Panc1 (cell line): ENCODE measurements at places on chromosomes 13 and 19.

GRCh38 chr19:10870501-10870954, 825 bp upstream of the CARM1 start:
- DNase-seq: no peak

DNA sequence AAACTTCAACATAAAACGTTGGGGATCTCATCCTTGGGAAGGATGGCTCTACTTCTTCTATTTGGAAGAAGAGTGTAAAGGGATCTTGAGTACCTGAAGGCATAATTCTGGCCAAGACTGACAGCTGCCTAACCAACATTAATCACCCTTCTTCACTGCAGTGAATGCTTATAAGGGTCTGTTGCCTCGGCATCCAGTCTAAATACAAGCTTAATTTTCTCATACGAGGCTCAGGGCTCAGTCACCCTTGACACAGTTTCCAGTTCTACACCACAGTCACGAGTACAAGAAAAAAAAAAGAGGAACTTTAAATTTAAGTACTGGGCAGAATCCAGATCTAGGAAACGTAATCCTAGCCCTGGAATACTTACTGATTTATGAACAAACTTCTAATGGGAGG, 9.0 kb downstream of the FPR3 start:
- DNase-seq: no peak

GRCh38 chr13:98214707-98215106, 37.6 kb upstream of the RNF113B start:
- DNase-seq: no peak

DNA sequence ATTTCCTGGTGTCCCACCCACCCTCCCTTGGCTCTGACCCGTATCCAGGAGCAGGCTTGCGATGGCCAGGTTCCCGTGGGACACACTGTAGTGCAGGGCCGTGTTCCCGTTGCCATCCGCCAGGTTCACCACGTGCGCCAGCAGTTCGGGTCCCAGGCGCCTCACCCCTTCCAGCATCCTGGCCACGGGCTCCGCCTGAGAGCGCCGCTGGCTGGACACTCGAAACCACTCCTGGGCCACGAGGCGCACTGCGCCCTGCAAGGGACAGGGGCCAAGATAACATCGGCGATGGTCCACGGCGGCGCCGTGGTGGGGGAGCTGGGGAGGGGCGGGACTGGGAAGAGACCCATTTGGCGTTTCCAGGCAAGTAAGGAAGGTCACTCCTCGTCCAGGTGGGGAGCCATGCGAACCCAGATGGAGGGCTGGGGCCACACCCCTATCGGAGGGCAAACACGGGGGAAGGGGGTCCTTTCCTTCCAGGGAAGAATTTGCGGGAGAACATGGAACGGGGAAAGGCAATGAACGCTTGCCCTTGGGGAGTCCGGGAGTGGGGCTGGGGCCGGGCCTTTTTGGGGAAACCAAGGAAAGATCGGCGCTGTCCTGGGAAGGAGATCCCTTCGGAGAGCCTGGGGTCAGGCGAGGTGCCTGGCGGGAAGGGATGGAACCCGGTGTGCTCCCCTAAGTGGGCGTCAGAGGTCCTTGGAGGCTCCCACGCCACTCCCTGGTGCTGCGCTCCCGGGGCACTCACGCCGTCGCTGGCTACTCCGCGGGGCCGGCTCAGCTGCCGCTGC, 9.9 kb downstream of the KANK3 start:
- no peak for DNase-seq

DNA sequence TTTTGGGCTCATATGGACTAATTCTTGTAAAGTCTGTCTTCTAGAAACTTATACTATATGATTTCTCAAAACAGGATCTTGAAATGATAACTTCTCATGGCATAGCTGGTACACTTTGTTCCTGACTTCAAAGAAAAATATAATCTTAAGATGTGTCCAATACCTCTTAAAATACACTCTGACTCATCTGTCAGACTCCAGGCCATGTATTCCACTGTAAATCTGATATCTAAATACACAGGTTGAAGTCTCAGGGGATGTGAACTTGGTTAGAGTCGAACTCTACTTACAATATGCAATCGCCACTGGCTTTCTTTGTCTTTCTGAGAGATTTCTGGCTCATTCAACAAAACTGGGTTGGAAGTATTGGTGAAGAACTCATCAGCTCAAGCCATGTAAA, 99.8 kb downstream of the LACC1 start:
- no peak for DNase-seq

DNA sequence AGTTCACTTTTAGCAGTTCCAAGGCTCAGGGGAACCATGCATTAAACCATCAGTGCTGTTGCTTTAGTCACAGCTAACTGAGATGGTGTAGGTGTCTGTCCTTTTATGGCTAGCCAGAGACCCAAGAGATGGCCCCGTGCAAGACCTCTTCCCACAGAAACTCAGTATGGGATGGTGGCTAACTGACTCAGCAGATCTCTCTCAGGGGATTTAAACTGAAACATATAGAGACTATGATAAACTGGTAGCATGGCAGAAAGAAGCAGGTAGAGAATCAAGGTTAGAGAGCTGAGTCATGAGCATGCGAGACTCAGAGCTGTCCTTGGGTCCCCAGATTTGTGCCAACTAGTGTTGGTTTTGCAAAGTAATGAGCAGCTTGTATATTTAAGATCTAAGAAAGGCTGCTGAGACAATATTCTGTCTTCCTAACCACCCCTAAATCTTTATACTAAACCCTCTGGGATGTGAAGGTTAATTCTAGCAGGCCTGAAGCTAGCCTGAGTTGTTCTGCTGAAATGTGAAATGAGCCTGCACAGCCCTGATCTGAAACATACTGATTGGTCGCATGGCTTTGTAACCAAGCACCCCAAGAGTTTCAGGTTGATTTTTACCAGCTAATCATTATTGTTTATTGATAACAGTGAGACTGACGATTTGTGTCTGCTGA, 6.5 kb upstream of the SCEL start:
- no peak for DNase-seq

- no peak for DNase-seq
These were observed at the start of gene LMTK3 for GRCh38 chr19:48511800-48512503. Gene LMTK3, minus strand, starts transcription at chr19:48511835. Its CDS starts 259 bp downstream, at chr19:48511576.

GRCh38 chr13:65035302-65035701, 2194.8 kb downstream of the PCDH9 start:
- no peak for DNase-seq

- DNase-seq: no peak
These were observed 1.8 kb upstream of the NEK3 start for GRCh38 chr13:52161181-52161646.
